Foreskin melanocyte (primary cell): ENCODE measurements at places on chromosomes 4 and X.

GRCh38 chr4:183960046-183960420, 54.9 kb downstream of the STOX2 start:
- DNase-seq, result peak; percentile 91

- no peak for DNase-seq
Measured at GRCh38 chr4:4871573-4872313, 12.3 kb downstream of the MSX1 start.

GRCh38 chrX:32480019-32480418, 731.3 kb downstream of the DMD start:
- DNase-seq, result no peak

- no peak for DNase-seq
Measured at GRCh38 chr4:105014635-105015034, 132.0 kb upstream of the TET2 start.

- no peak for DNase-seq
Measured at GRCh38 chrX:131595120-131595519, 51.2 kb downstream of the OR13H1 start.

DNA sequence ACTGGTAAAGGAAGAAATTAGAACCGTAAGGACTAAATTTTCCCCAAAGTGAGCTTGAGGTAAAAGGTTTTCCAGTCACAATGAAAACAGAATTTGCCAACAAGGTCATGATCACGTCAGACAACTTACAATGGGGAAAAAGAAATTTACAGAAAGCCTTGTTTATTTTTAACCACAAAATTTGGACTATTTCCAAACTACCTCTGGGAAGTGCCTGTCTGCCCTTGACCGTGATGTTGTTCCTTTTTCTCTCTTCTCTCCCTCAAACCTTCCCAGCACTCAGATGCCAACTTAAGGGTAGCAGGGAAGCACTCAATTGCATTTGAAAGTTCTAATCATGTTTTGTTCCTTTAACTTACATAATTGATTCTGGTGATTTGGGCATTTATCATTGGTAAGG, 32.5 kb downstream of the MEPE start:
- no peak for DNase-seq

DNA sequence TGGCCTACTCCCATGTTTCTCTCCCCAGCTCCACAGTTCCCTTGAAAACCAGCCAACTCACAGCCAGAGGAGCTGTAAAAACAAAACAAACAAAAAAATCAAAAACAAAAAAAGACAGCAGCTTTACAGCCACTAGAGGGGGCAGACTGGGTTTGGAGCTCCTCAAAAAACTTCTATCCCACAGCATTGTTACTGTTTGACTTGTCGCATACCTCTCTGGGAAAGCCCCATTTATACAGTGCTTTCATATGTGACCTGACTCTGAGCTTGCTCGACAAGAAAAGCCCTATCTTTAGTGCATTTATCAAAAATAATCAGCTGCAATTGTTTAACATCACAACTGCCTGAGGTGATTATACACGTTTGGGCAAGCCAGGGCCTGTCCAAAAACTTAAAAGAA, 21.6 kb downstream of the TSPAN6 start:
- DNase-seq, result peak; percentile 24

DNA sequence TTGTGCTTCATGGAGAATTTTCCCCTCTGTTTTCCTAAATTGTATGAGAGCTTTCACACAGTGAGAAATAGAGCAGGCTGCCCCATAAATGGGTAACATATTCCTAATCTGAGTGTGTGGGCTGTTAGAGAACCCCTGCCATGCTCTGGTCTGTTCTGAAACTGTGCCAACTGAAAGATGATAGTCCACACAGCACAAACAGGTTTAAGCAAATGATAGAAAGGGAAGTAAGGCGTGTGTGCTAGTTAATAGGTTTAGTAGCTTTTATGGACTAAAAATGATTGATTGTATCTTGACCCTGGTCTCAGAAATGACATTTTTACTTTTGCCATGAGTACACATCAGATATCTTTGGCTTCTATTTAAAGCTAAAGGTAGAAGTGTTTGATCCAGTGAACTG, 106.2 kb downstream of the PRRG1 start:
- no peak for DNase-seq

GRCh38 chr4:147590249-147590920, 26.8 kb upstream of the TMEM184C start:
- peak; percentile 80 for DNase-seq

- DNase-seq, result no peak
Measured at GRCh38 chrX:151695583-151696340, 504 bp downstream of the PRRG3 start.

GRCh38 chr4:128461291-128462102, 173.9 kb upstream of the PGRMC2 start:
- DNase-seq, result no peak

GRCh38 chrX:44937606-44938005, 64.6 kb downstream of the KDM6A start:
- peak; percentile 29 for DNase-seq

DNA sequence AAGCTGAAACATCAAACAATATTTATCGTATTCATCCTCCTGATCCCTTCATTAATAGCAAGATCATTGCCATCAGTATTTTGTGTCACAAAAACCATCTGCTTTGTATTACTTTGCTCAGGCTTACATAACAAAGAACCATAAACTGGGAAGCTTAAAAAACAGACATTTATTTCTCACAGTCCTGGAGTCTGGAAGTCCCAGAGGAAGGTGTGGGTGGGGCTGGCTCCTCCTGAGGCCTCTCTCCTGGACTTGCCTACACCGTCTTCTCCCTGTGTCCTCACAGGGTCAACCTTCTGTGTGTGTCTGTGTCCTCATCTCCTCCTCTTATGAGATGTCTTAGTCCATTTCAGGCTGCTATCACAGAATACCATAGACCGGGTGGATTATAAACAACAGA, 61.3 kb upstream of the MXRA5 start:
- DNase-seq, result no peak

DNA sequence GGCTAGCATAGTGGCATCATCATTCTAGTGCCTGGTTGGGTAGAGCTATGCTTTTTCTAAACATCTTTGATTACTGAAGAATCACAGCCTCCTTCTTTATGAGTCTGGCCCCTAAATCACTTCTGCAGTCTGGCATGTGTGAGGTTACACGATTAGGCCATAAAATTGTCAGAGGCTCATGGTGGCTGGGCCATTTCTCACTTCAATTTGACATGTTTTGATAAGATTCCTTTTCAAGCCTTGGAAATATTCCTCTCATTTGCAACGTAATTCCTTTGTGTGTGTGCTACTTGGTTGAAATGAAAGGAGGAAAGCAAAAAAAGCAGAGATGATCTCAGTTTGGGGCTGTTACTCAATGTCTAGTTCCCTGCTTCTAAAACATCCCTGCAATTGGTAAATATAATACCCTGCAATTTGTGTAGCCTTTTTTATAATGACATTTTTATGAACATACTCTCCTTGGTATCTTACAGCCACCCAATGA, 6.2 kb downstream of the CCKAR start:
- no peak for DNase-seq

GRCh38 chrX:9656277-9656676, 109.4 kb downstream of the GPR143 start:
- no peak for DNase-seq

DNA sequence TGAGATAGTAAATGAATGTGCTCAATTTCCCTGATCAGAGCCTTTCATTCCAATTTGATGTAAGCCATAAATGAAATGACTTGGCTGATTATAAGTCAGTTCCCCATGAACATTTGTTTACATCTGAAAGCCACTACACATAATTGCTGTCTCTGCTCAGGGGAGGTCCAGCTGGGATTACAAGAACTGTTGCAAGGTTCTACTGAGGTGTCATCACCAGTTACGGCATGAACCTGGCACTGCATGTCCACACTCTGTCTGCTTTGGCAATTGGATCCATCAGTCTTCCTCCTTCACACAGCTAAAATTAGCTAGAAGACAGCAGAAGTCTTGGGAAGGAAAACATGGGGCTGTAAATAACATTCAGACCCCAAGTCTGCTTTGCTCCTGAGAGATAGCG, 12.8 kb upstream of the MBNL3 start:
- DNase-seq, result no peak

GRCh38 chr4:48315728-48316630, 25.4 kb upstream of the SLAIN2 start:
- DNase-seq, result peak; percentile 53

- no peak for DNase-seq
Measured at GRCh38 chr4:20447103-20447502, 195.4 kb downstream of the SLIT2 start.

DNA sequence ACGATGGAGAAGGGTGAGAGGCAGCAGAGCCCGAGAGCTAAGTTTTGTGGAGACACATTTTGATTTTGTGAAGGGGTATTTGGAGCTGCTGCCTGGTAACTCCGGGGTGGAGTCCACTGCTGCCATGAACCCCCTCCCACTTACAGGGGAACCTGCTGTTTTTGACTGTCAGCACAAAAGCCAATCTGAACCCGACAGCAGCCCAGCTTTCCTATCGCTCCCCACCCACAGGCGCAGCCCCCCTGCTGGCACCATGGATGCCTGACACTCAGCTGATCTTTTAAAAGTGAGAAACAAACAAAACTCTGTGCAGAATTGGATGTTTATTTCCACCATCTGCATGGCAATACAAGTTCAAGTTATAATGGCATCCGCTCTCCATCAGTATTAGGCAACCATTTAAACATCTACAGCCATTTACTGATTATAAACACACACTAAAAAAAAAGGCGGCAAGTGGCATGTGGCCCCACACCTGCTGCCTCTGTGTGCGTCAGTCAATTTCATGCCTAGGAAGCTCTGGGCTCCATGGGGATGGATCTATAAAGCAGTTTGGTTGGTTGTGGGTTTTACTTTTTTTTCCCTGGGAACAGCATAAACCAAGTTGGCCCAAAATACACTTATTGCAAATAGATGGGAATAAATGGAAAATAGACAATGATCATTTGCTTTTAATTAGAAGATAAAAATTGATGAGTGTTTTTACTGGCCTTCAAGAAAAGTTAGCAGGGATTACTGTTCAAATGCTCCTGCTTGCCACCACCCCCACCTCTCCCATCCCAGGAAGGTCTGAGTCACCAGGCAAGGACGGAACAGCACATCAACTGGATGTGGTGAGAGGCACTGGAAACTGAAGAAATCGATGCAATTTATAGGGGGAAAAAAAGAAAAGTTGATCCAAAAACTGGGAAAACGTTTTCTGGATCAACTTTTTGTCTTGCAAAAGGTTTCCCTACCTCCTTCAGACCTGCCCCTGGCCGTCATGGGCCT, 46.0 kb downstream of the SEPSECS start:
- no peak for DNase-seq

- DNase-seq, result peak; percentile 77
Measured at GRCh38 chrX:31550158-31550557, 478.3 kb upstream of the FTHL17 start.

DNA sequence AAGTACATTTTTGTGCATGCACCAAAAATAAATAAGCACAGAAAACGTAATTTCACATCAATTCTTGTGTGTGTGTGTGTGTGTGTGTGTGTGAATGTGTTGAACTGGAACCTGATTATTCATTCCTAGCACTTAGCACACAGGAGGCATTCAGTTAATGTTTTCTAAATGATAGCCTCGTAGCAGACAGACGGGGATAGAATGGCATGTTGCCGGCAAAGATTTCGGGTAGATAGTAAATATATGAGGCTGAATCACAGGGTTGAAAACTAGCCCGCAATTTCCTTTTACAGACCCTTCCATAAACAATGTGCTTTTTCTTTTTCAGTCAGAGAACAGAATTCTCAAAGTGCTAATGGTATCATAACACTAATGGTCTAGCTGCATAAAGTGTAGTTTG, 13.5 kb downstream of the MAOB start:
- peak; percentile 60 for DNase-seq

DNA sequence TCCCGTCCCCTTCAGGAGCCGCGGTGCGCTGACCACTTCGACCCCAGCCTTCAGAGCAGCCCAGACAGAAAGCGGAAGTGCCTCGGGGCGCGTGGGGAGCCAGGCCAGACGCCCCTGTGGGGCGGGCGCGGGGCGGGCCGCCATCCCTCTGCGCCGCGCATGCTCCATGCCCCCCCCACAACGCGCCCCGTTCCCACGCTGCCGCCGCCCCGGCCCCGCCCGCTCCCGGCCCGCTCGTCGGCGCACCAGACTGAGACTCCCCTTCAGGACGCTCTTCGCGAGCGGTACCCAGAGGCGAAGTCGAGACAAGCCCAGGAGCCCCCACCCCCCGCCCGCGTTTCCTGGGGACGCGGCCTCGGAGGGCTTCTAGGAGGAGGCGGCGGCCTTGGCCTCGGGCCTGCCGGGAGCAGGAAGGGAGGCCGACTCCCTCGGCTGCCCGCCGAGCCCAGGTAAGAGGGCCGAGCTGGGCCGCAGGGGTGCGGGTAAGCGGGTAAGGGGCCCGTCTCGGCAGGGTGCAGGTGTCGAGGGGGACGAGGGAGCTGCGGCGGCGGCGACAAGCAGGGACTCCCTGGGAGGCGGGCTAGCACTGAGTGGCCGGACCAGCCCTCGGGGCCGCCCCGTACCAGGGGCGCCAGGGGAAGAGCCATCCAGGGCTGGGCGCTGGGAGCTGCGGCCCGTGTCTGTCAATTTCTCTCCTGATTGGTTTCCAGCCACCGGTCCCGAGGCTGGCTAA, at the start of gene ZFP92:
TSS of gene ZFP92 (plus strand) at position 218 of the 733 bp plus-strand sequence. CDS start 6,851 bp downstream, outside the sequence.
- DNase-seq, result no peak

- DNase-seq, result no peak
Measured at GRCh38 chr4:152563209-152563608, 27.3 kb upstream of the FBXW7 start.

DNA sequence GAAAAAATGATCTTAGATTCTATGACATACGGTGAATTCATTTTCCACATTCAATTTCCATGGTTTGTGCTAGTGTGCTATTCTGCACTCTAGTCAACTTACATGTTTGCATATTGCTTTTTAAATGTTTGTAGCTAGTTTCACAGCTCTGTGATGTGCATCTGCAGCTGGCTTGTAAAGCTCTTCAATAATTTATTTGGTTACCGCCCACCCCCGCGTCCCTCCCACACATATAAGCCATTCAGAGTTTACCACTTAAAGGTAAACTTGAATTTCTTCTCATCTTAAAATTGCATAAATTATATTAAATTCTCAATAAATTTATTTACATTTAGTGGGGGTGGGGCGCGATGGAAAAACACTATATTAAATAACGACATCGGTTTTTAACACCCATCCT, 291 bp upstream of the NBDY start:
- DNase-seq, result peak; percentile 33

DNA sequence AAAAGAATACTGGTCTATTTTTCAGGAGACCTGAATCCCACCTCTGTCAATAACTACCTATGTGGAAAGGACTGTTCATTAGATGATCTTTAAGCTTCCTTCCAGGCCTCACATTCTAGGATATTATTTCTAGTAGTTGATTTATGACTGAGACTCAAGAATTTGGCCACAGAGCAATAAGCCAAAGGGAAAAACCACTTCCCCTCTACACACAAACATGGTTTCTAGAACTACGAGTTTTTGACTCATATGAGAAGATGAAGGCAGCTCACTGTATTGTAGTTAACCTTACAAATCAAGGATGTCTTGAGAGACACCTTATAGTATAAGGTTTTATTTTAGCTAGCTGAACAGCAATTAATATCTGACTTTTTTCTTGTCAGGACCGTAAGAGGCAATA, 36.9 kb upstream of the GDPD2 start:
- no peak for DNase-seq

DNA sequence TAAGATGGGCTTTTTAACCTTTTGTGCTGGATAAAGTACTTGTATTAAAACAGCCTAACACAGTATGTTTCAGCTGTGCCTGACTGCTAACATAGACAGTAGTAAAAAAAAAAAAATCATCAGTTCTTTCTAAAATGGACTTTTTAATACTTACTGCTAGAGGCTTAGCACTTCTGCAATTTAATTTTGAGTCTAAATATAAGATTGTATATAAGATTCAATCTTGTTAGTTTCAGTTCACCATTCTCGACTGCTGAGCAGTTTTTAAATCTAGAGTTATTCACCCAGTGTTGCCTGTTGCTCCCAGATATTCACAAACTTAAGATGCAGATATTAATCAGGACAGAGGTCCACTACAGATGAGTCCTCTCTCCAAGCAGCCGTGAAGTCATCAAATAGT, 6.8 kb downstream of the PLA2G12A start:
- no peak for DNase-seq
